ENCODE measurements at places on chromosomes 12 and 14. TPM values are rescaled to one million over a fixed set of nuclear protein-coding genes. Genes with fewer than 3 reads are reported as not detected.
A peak's percentile ranks its signal among the peaks of the same experiment; 100 is the strongest.

Gene HOTAIR
- total RNA-seq = 1.5 TPM

- DNase-seq = no peak
Measured at GRCh38 chr14:47606566-47606965, 68.8 kb downstream of the MDGA2 start.

DNA sequence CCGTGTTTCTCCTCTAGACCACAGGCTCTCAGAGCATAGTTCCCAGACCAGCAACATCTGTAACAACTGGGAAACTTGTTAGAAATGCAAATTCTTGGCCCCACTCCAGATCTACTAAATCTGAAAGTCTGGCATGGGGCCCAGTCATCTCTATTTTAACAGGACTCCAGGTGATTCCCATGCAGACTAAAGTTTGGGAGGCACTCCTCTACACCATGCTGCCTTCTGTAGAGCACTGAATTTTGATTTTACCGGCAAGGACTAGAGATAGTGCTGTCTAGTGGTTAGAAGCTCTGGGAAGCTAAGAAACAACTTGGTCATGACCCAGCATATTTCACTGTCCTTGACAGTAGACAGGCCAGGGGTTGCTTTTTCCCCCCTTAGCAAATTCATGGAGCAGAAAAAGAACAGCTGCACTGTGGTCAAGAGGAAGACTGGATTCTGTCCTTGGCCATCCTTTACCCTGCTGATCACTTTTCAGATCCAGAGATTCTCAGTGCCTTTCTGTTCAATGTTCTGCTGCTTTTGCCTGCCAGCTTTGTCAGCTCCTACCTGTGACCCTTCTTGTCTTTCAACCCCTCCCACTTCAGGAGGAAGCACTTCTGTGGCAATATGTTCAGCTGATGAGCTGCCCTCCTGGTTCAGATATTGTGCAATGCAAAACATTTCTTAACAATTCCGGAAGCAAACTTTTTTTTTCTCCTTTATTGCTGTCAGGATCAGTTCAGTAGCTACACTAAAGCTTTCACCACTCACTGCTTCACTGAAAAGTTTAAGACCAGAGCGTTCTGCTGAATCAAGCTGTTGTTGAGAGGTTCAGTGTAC lies 133.8 kb upstream of the NUDT4 start:
- DNase-seq = peak; percentile 91

GRCh38 chr12:2212971-2213869 lies 160.4 kb downstream of the CACNA1C start:
- no peak for DNase-seq

DNA sequence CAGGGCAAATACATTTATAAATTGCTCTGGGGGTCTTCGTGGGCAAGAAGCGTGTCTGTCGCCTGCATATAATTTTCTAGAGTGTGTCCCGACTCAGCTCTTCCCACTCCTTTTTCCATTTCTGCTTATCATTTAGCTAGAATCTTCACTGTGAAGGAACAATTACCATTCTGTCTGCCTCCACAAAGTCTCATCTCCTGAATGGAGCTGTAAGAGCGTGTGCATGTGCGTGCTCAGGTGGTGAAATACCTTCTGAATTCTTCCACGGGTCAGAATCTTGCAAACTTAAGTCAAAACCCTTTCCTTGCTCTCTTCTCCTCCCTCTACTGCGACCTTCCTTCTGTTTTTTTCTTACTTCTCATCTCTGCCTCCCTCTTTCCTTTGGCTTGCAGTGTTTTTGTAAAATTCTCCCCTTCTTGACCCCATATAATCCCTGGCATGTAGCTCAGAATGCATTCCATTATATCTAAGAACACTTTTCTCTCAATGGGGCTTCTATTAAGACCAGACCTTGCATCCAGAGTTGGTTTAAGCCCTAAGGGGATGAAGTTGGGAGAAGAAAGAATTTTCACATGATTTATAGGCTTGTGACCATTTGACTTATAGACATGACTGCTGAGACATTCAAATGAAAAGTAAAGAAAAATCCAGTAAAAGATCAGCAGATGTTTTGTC lies 25.0 kb upstream of the GSG1 start:
- no peak for DNase-seq

DNA sequence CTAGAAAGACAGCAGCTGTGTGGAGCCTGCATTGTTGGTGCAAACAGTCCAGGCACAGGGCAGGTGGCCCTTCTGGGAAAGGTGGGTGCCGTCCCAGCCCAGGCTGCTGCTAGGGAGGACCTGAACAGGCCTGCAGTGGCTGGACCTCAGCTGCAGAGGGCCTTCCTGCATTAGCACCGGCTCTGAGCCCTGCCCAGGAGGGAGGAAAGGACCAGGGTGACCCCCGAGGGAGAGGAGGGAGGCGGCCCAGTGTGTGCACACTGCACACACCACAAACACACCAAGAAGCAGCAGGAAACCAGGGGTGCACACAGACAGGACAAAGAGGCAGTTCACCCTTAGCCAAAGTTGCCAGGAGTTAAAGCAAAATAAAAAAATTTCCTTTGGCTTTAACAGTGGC lies 8.0 kb upstream of the PGAM5 start:
- no peak for DNase-seq

Gene FSCB
- not detected for total RNA-seq

DNA sequence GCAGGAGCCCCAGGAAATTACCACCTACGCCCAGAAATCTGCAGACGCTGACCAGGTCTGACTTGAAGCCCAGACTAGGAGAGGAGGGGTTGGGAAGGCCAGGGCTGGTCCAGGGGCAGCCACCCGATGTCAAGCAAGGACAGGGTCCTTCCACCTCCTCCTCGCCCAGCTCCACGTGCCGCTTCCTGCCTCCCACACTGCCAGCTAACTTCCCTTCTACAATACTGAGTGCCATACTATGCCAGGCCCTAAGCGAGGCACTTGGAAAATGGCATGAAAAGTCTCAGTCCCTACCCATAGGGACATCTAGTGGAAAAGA lies 71.7 kb downstream of the SETD3 start:
- no peak for DNase-seq

GRCh38 chr12:8629486-8630033 lies 16.9 kb upstream of the AICDA start:
- DNase-seq = peak; percentile 22

DNA sequence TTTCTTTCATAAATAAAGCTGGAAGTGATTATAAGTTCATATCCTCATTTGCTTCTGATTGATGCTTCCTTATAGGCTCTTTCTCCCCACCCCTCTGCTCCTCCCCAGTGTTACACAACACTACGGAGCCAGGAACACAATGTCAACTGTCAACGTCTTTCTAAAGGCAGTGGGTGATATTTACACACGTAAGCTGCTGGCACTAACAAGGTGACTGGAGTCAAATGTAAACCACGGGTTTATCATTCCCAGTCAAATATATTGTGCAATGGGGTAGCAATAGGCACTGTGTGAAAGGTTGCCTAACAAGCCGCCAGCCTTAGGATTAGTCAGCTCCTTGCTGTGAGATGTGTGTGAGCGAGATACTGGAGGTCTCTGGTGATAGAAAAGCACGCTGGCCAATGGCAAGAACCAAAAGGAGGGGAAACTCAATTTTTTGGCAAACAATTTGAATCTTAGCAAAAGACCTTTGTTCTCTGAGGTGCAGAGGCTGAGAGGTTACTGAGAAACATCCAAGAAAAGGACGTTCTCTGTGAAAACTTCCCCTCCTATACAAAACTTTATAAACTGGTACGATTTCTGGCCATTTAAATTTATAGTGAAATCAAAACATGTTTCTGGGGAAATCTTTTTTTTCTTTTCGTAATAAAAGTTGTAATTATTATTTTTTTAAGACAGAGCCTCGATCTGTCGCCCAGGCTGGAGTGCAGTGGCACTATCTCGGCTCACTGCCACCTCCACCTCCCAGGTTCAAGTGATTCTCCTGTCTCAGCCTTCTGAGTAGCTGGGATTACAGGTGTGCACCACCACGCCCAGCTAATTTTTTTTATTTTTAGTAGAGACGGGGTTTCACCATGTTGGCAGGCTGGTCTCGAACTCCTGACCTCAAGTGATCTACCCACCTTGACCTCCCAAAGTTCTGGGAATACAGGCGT lies 22.3 kb upstream of the HECTD1 start:
- peak; percentile 100 for DNase-seq

GRCh38 chr12:109797905-109798669 lies 35.1 kb downstream of the TRPV4 start:
- DNase-seq = no peak

- DNase-seq = peak; percentile 20
Measured at GRCh38 chr14:74290415-74290814, 12.3 kb downstream of the ABCD4 start.

DNA sequence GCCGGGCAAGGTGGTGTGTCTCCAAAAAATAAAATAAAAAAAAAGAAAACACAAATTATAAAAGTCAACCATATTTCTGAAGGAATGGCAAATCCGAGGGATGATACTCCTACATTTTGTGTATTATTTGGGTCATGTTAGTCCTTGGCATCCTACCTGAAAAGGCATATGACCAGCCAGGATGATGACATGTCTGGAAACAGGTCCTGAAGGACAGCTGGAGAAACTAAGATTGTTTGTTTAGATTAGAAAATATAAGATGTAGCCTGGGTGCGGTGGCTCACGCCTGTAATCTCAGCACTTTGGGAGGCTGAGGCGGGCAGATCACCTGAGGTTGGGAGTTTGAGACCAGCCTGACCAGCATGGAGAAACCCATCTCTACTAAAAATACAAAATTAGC lies 47.6 kb upstream of the FOXJ2 start:
- no peak for DNase-seq

GRCh38 chr12:21219206-21219605 lies 88.2 kb downstream of the SLCO1B1 start:
- DNase-seq = no peak

- DNase-seq = no peak
Measured at GRCh38 chr12:53324113-53324778, 2.8 kb upstream of the AAAS start.

Gene MYF5
- not detected for total RNA-seq

- DNase-seq = no peak
Measured at GRCh38 chr12:50317203-50317602, 33.9 kb upstream of the LIMA1 start.

Gene ADCK1
- total RNA-seq = 7.0 TPM

Gene PARP11
- total RNA-seq = 10.3 TPM

DNA sequence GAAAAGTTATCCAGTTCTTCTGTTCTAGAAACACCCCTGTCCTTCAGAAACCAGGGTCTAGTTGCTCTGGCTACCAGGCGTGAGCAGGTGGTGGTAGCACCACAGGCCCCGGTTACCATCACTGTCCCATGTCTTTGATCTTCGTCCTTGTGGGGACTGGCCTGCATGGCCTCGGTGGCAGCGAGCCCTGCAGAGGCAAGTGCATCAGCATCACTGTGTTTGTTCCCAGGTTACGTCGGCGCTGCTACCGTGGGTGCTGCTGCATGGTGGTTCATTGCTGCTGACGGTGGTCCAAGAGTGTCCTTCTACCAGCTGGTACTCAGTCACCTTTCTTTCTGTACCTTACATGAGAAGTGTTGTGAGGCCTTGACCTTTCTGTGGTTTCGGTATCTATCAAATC lies 58.9 kb downstream of the ANAPC7 start:
- no peak for DNase-seq

Gene SNAPC1
- 18.4 TPM for total RNA-seq

DNA sequence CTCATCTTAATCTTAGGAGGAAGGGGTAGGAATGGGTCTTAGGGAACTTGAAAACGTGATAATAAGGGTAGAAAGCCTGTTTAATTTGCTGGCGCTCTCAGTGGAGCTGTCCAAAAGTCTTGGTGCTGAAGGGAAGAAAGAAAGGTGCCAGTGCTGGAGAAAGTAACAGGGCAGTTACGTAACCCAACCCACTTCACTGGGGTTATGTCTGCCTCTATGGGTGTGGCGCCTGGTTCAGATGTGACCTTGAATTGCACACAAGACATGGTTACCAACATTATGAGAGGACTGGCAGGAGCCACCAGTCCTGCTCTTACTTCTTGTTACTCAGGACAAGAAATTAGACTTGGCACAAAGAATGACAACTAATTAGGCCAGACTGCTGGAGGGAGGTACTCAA lies 18.6 kb upstream of the GPATCH2L start:
- DNase-seq = peak; percentile 52

- no peak for DNase-seq
Measured at GRCh38 chr12:4270831-4271716, 2.5 kb upstream of the CCND2 start.

Gene ESPL1
- 12.1 TPM for total RNA-seq

Gene INHBE
- 2.1 TPM for total RNA-seq

DNA sequence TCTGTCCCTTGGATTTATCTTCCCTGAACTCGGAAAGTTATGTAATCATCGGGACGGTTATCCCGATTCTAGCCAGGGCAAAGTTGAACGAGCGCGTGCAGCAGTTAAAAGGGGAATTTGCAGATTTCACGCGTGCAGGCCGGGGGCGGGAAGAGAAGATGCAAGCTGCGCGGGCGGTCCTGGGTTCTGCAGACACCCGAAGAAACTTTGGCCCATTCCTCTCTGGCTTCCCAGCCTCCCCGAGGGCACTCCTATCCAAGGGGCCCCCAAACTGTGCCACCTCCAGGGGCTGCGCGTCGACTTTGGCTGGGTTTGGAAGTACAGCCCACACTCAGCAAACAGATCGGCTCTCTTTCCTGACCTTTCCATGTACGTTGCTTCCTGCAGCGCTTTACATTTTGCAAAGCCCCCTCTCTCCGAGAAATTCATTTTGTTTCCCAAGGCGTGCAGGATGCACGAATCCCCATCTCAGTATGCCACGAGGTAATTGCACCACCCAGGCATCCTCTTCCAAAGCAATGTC lies 941 bp upstream of the PPP1CC start:
- peak; percentile 41 for DNase-seq

DNA sequence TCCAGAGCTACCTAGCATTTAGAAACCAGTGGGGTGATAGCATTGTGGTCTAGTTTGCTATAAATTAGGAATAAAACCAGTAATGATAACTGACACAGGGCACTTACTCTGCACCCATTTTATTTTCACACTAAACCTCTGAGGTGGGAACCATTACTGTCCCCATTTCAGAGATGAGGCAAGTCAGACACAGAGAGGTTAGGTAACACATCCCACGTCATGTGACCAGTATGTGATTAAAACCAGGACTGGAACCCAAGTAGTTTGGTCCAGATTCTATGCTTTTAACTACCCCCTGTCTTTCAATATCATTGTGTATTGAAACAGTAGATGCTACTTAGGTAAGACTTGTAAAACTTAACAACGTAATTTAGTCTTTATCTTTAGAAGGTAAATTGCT lies 110.2 kb downstream of the PLXNC1 start:
- DNase-seq = no peak

DNA sequence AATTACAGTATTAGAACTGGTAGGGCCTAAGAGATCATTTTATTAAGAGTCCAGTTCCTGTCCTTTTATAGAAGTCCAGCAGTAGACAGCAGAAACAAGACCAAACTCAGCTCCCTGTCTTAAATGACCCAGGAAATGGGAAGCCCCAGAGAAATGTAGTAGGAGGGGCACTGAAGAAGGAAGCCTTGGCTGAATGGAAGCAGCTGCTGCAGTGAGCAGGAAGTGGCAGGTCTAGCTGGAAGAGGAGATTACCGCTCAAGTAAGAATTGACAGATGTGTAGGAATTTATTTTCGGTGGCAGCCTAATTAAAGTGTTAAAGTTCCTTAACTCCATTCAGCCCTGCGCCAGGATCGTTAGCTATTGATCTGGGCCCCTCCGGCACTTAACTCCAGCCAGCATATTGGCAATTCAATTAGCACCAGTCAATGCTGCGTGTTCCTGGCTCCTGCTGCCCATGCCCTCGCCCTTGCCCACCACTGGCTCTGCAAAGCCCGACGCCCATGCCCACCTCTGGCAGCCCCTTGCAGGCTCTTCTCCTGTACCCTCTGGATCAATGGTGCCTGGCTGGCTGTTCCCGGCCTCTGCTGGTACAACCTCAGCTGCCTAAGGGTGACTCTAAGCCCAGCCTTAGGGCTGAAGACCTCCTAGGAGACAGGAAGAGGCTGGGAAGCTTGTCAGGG lies 21.1 kb downstream of the ZFHX2 start:
- no peak for DNase-seq

GRCh38 chr14:54116972-54117371 lies 160.3 kb upstream of the BMP4 start:
- no peak for DNase-seq

Gene GSC
- total RNA-seq = not detected
